8988T (cell line): ENCODE measurements at places on chromosomes 7 and 10.

DNA sequence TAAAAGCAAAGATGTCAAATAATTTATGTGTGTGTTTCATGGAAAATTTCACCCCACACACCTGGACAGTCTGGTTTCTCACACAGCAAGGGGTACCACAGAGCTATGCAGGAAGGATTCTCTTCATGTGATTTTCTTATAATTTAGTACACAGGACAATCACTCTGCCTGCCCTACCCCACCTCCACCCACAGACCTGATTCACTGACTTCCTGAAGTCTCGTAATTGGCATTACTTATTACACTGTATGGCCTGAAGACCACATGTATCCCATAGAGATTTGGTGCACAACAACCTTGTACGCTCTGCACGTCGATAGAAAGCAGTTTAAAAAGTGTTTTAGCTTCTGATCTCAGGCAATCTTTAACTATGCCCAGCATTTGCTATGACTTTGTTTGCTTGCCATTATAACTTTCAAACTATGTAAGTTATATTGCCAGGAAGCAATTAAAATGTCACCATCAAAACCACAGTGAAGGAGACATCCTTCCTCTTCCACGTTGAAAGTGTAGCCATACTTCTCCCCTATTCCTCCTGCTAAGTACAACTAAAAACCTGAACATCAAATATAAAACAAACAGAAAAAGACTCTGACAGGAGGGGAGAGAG is 279.4 kb upstream of the IMMP2L start:
- no peak for DNase-seq

GRCh38 chr10:62214364-62214874 is 54.2 kb downstream of the RTKN2 start:
- no peak for DNase-seq

DNA sequence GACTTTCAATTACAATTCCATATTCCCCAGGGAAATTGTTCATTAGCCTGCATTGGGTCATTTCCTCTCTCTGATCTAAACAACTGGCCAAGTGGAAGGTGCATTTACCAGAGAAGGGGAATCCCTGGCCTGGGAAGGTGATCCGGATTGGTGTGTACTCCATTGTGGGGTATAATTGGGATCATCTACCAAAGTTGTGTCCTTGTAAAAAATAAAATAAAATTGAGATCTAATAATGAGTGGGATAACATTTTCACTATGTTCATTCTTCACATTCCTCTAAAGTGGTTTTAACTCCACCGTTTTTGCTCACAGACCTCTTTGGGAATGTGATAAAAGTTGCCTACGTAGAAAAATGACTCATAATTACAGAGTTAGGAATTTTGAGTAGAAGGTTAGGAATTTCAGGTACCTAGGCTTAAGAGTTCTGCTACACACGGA is 22.8 kb downstream of the ARL5B start:
- no peak for DNase-seq

DNA sequence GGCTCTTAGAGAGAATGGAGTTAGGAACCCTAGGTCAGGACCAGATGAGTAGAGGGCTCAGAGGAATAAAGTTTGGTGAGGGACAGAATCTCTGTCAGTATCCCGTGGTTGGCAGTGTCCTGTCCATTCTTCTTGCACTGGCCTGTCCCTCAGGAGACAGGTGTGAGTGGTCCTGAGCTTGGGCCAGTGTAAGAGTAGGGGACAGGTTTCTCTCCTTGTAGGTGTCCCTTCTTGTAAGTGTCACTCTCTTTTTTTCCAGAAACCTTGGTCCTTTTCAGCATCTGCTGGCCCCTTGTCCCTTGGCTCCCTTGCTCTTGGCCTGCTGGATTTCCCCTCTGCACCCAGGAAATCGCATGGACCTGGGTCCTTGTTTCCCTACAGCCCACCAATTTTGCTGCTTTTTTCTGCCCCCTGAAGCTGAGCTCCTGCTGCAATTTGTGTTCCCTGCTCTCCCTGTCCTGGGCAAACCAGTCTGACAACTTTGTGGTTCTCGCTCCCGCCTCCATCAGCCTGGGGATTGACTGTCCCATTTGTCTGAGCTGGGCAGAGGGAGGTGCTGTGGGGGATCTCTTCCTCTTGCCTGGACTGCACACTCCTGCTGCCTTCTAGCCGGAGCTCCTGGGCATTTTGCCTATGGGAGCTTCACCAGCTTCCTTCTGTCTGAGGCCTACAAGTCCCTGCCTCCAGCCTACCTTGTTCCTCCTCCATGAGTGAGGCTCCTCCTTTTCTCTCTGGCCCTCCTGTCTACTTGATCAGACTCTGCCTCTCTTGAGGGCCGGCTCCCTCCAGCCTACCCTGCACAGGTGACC is 6.5 kb downstream of the TSPAN14 start:
- DNase-seq: no peak

GRCh38 chr7:55527307-55527706 is 45.0 kb downstream of the VOPP1 start:
- no peak for DNase-seq
